ENCODE measurements at places on chromosomes 3 and 15.
A peak's percentile ranks its signal among the peaks of the same experiment; 100 is the strongest.

- no peak for DNase-seq
Measured at GRCh38 chr3:144241404-144241803, 269.8 kb downstream of the DIPK2A start.

DNA sequence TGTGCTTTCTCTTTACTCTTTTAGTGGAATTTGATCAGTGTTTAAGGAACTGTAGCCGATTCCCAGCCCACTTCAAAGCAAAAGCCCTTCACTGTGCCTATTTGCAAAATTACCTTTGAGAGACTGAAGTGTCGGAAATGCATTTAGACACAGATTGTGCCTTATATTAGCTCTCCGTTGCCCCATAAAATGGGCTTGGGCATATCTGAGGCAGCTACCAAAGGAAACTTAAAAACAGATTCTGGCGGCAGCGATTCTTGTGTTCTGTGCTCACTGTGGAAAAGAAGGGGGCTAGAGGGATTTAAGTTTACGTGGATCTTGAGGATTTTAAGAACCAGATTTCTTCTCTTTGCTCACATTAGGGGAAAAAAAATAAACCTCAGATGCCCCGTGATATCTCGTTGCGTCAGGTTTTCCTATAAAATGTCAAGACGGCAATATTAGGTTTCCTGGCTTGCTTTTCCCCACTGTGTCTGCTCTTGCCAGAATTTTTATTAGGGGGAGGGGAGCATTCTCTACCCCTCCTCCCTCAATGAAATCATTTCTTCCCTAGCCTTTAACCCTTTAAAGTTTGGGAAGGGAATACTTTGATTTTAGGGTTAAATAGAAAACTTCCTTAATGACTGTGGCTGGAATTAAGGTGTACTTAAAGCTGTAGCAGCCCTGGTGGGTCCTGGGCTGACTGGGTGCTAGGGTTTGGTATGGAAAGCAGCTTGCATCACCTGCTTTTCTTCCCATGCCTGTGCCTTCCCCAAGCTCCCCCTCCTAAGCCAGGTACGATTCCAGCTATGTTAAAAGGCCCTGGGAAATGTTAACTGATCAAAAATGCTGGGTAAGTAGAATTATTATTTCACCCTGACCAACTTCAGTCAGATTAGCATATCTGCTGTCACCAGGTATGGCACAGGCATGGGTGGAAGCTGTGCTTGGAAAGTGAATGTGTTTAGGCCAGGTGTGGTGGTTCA is 73.8 kb downstream of the SMAD3 start:
- no peak for DNase-seq

DNA sequence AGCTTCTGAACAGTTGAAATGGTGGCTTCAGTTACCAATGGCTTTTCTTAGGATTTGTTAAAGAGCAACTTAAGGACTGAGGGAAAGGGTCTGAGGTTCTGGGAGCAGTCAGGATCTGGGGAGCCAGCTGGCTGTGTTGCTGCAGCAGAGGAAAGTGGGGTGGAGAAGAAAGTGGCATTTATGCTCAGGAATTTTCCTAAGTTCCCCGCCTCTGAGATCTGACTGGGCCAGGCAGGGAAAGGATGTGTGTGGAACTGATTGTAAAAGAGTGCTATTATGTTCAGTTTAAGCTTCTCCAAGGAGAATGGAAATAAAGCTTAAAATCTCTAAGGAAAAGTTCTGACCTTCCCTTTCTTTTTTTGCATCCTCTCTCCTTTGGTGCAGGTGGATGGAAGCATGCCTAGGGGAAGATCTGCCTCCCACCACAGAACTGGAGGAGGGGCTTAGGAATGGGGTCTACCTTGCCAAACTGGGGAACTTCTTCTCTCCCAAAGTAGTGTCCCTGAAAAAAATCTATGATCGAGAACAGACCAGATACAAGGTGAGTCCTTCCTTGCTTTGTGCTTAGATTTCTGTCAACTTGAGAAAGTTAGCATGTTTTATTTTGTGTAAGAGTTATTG is 37.8 kb downstream of the IQGAP1 start:
- no peak for DNase-seq

- no peak for DNase-seq
Measured at GRCh38 chr3:127959873-127960272, 44.8 kb downstream of the KBTBD12 start.

- DNase-seq = peak; percentile 41
Measured at GRCh38 chr15:45634432-45635190, at the start of gene SQOR. SQOR (plus strand) TSS chr15:45635029; CDS start chr15:45658924, 23,895 bp downstream.

- DNase-seq = no peak
Measured at GRCh38 chr15:64985366-64986033, 4.2 kb downstream of the SPG21 start.

DNA sequence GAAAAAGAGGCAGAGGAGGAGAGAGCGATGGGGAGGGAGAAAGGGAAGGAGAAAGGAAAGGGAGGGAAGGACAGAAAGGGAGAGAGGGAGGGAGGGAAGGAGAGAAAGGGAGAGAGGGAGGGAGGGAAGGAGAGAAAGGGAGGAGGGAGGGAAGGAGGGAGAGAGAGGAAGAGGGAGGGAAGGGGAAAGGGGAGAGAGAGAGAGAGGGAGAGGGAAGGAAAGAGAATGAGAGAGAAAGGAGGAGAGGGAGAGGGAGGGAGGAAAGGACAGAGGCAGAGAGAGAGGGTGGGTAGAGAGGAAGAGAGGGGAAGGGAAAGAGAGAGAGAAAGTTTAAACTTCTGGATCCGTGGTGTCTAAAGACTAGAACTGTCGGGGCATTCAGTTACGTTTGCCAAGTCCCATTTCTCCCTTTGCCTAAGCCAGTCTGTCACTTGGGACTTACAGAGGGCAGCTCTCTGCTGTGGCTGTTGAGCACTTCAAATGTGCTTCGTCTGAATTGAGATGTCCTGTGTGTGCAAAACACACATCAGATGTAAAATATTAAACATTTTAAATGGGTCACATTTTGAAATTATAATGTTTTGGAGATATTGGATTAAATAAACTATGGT is 62.6 kb downstream of the PLXNA1 start:
- no peak for DNase-seq

- no peak for DNase-seq
Measured at GRCh38 chr3:186933816-186934215, 3.5 kb downstream of the ST6GAL1 start.

DNA sequence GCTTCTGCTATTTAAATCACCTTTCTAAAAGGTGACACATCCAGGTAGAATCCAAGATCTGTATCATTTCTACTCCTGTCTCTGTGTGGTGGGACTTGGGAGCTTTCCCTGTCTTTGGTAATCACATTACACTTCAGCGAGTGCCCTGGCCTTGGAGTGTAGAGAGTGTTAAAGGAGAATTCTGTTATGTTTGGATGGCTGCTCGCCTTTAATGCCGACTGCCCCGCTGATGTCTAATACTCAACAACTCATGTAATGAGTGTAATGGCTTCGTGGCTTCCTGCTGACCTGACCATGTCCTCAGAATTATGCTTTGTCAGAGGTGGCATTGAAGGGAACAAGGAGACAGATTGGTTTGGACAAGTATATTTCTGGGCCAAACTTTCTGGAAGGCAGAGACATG is 66.3 kb upstream of the LRTM1 start:
- no peak for DNase-seq

DNA sequence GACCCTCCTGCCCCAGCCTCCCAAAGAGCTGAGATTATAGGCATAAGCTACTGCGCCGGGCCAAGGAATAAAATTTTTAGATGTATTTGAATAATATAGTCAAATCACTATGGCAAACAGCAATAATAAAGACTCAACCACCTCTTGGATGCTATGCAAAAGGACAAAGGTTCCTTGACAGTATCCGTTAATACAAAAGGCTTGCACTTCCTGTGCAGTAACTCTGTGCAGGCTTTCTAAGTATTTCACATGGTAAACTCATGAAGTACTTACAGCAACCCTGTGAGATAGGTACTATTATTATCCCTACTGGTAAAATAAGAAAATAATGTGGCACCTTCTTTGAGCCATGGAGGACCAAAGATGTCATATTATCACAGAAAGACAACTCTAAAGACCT is 86.8 kb downstream of the SHQ1 start:
- no peak for DNase-seq

- no peak for DNase-seq
Measured at GRCh38 chr3:57791245-57791644, 35.1 kb downstream of the SLMAP start.

DNA sequence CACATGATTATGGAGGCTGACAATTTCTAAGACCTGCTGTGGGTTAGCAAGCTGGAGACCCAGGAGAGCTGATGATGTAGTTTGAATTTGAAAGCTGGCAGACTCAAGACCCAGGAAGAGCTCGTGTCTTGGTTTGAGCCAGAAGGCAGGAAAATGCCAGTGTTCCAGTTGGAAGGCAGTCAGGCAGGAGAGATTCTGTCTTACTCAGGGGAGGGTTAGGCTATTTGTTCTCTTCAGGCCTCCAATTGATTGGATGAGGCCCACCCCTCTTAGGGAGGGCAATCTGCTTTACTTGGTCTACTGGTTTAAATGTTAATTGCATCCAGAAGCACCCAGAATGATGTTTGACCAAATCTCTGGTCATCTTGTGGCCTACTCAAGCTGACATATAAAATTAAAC is 40.4 kb upstream of the IGF2BP2 start:
- DNase-seq = no peak

DNA sequence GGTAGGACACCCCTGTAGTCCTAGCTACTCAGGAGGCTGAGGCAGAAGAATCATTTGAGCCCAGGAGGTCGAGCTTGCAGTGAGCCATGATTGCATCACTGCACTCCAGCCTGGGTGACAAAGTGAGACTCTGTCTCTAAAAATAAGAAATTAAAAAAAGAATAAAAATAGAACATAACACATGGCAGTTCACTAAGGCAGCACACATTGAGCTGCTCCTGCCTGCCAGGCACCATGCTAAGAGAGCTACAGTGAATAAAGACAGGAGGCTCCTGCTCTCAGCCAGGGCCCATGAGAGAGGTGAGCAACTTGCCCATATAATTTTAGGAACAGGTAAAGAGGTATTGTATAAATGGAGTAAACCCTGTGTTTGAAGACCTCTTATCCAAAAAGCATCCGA is 54.3 kb downstream of the EBLN2 start:
- no peak for DNase-seq

DNA sequence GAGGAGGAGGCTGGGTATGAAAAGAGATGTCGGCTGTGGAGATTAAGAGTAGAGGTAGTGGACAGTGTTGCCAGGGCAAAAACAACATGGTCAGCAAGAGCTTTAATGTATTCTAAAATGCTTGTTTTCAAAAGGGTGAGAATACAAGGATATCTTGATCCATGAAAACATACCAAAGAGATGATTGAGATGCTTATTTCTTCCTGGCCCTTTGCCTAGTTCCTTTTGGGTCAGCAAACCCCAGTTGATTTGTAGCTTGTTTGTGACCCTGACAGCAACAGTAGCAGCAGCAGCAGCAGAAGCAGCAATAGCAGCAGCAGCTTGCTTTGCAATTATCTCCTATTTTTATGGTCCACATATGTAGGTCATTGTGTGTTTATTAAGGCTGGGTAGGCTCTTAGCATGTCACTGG is 337.3 kb downstream of the LPP start:
- DNase-seq = no peak

GRCh38 chr15:26453914-26454313 is 319.0 kb downstream of the GABRB3 start:
- DNase-seq = no peak

GRCh38 chr3:45057557-45057956 is 31.5 kb downstream of the CLEC3B start:
- DNase-seq = no peak

DNA sequence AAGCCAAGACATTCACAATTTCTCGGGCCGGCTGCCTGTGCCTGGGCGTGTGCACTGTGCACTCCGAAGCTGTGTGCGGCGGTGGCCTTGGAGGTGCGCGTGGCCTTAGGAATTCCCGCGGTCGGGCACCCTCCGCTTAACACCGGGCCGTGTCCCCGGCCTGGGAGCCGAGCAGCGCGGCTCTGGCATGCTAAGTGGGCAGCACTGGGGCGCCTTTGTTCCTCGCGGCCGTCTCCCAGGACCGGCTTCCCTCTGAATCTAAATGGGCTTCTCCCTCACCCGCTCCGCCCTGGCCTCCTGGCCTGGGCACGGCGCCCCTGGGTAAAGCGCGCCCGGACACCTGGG is 498 bp upstream of the ARNT2 start:
- no peak for DNase-seq

DNA sequence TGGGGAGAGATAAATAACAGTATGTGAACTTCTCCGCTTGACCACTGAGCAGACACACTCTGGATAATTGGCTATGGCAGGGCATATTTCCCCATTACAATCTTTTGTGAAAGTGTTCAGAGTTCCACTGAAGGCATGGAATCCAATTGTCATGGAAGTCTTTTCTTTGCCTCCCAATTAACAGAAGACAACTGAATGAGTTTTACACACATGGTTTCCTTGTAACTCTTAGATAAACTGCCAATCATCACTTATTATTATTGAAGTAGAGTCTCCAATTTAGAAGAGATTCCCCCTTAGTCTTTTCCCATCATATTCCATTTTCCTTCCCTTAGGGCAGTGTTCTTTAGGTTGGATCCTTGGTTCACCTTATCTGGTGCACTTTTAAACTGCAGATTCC is 308.3 kb downstream of the NR2F2 start:
- no peak for DNase-seq

DNA sequence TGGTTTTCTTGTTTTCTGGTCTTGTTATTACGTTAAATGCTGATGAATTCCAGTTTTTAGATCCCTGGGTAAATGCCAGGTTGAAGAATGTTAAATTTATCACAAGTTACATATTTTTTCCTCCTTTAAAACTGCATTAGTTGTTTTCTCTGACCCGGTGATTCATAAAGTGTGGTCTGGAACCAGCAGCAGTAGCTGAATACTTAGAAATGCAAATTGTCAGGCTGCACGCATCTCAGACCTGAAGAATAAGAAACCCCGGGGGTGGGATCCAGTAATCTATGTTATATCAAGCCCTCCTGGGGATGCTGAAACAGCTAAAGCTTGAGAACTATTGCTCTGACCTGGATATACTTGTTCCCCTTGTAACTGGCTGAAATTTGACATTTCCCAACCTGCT is 69.1 kb downstream of the PEX5L start:
- no peak for DNase-seq

- no peak for DNase-seq
Measured at GRCh38 chr3:118729546-118729945, 305.1 kb downstream of the IGSF11 start.

- DNase-seq = no peak
Measured at GRCh38 chr3:131928593-131928992, 106.2 kb downstream of the CPNE4 start.

DNA sequence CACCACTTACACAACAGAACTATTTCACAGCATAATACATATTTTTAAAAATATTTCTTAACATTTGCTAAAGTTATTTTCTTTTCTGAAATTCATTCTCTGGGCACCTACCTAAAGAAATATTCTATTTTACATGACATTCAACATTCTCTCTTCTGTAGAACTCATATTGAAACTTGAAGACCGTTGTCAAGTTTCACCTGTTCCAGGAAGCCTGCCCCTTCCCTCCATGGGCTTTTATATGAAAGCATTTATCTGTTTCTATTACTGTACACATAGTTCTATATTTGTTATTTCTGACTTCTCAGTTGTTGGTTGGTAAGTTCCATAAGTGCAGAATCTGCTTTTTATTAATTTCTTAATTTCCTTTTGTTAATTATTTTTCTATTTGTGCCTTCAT is 204.3 kb upstream of the ALCAM start:
- no peak for DNase-seq
